ENCODE measurements at places on chromosomes 11 and 22. TPM values are rescaled to one million over a fixed set of nuclear protein-coding genes. Genes with fewer than 3 reads are reported as not detected.
A peak's percentile ranks its signal among the peaks of the same experiment; 100 is the strongest.

Gene TBX1
- polyA plus RNA-seq: not detected

Gene IGLL5
- not detected for polyA plus RNA-seq

Gene TMEM151A
- polyA plus RNA-seq: 0.29 TPM

Gene NRIP3
- polyA plus RNA-seq: 2.6 TPM

Gene OR51E2
- polyA plus RNA-seq: not detected

Gene FOLR1
- not detected for polyA plus RNA-seq

DNA sequence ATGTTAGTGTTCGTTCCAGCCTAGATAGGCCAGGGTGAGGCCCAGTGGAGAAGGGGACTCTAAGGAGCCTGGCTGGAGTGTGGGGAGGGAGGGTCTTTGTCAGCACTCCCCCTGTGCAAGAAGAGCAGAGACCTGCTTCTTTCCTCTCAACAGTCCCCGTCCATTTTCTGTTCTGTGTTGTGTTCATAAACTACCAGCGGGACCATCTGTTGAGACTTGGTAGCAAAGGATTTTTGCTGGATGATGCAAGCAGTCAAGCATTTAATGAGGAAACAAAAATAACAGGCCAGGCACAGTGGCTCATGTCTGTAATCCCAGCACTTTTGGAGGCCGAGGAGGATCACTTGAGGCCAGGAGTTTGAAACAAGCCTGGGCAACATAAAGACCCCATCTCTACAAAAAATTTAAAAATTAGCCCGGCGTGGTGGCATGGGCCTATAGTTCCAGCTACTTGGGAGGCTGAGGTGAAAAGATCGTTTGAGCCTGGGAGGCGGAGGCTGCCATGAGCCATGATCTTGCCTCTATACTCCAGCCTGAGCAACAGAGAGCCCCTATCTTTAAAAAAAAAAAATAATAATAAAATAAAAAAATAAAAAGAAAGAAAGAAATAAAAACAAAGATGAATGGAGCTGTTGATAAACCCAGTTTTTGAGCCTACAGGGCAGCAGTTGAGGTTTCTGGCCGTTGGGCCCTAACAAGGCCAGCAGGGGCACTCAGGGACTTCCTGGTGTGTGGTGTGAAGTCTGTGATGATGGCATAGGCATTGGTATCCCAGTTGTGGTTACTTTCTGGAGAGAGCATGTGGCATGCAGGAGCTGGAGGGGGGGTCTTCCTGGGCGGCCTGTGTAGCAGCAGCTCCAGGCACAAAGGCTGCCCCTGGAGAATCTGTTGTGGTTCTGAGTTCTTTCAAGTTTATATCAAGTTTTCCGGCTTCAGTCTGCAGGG, 1.7 kb upstream of the TXNRD2 start:
- peak; percentile 46 for DNase-seq

DNA sequence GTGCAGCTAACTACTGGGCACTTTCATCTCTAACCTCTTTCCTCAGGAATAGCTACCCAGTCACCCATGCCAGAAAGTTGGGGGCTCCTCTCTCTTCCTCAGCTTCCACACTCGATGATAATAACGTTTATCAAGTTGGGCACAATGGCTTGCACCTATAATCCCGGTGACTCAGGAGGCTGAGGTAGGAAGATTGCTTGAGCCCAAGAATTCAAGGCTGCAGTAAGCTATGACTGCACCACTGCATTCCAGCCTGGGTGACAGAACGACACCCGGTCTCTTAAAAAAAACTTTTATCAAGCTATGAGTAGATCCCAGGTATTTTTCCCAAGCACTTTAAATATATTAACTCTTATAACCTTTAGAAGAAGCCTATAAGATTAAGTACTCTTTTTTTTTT, 2.0 kb downstream of the SF3A1 start:
- no peak for DNase-seq

GRCh38 chr11:101128571-101129202, 926 bp downstream of the PGR start:
- peak; percentile 13 for DNase-seq

GRCh38 chr11:130160498-130161155, 1.0 kb downstream of the ST14 start:
- DNase-seq: no peak

- DNase-seq: no peak
These were observed 138.1 kb downstream of the TBC1D22A start for GRCh38 chr22:46900549-46900948.

DNA sequence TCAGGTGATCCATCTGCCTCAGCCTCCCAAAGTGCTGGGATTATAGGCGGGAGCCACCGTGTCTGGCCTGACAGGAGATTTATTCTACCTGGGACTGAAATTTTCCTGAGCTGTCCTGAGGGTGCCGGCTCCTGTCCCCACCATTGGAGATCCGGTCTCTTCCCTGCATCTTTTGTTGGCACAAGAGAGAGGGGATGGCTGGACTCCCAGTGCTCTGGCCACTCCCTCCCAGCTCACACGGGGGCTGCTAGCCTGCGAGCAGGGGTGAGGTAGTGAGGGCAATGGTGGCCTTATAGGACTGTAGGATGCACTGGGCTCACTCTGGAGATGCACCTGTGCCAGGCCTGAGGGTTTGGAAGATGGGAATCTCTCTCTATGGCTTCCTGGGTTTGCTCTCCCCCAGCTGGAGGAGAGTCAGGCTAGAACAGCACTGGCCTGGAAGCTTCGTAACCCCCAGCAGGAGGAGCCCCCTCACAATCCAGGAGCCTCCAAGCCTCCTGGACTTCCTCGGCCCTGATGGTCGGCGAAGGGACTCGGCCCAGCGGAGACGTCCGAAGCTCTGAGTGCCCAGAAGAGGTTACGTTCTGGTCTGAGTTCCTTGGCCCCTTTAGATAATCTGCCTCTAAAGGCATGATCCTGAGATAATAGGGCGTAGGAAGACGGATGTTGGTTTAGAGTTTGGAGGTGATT, 106.4 kb downstream of the NECTIN1 start:
- DNase-seq: no peak

DNA sequence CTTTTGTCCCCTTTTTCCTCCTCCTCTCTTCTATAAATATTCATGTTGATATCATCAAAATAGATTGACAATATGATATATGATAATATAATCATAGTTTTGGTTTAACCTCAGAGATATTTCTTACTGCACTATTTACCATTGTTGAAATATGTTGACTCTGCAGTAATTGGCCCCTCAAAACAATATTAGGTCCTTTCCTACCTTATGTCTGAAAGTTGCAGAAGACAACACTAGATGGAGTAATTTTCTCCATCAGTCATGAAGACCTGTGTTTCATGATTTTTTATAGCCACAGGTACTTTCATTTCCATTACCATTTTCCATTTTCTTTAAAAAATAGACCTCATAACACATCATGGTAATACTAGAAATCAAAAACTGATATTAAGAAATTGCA, 284.4 kb downstream of the LUZP2 start:
- no peak for DNase-seq

All from SK-N-SH (cell line).